C1 segment of cervical spinal cord (tissue), 14 donors: ENCODE measurements at places on chromosomes 5 and 9.

- DNase-seq: no peak
These were observed 205.7 kb downstream of the GAS1 start for GRCh38 chr9:86741311-86742208.

- DNase-seq: no peak
These were observed 440.9 kb upstream of the C9orf72 start for GRCh38 chr9:28014212-28014611.

DNA sequence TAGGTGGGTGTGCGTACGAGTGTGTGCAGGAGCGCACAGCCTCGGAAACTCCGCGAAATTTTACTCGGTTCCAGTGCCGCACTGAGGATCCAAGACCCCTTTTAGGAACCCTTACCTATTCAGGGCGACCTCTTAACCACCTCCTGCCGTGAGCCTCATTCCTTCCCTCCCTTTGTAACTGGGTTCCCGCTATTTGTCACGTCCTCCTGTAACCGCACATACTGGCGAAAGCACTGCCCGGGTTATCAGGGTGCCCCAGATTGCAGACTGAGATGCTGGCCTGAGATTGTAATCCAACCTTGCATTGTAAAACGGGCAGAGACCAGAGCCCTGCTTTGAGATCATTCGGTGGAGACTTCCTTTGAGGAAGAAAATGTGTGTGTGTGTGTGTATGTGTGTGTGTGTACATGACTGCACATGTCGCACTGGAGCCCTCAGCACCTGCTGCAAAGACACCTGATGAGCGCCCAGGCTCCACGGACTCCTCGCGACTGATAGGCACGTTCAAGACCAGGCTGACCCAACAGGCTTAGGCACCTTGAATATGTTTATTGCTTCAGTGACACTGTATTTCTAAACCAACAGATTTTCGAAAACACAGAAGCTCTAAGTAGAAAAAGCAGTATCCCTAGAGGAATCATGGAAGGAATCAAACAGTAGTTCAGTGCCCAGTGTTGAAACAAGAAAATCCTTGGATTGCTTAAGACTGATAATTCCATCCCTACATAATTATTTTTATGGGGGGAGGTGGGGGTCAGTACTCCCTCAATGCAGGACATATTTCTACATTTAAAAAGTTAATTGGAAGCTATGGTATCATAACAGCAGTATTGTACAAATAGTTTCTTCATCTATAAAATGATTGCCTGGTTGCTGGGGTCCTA, 86.5 kb upstream of the TNFAIP8 start:
- no peak for DNase-seq

- DNase-seq: no peak
These were observed 291.2 kb downstream of the TMEM167A start for GRCh38 chr5:82785882-82786509.

DNA sequence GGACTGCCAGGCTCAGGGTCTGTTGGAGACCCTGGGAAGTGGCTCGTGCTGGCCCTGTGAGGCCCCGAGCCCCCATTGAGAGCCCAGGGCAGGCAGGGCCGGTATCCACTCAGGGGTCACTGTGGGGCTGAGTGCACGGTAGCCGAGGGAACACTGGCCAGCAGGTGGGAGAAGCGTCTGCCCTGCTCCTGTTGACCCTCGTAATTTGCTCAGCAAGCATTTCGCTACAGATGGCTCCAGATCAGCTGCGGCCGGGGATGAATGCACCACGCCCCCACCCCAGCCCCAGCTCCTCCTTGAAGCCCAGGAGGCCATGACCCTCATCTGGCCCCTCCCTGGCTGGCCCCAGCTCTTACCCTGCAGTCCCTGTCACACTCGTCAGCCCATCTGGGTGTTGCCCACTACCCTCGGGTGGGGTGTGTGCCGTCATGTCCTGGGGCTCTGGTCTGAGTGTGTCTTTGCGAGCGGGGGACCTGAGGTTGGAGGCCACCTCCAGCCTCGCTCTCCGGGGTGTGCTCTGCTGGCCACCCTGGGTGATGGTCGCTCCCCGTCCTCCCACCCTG, 6.1 kb upstream of the NRARP start:
- DNase-seq: no peak

- DNase-seq: no peak
These were observed 94.7 kb upstream of the PHF24 start for GRCh38 chr9:34863426-34863825.

DNA sequence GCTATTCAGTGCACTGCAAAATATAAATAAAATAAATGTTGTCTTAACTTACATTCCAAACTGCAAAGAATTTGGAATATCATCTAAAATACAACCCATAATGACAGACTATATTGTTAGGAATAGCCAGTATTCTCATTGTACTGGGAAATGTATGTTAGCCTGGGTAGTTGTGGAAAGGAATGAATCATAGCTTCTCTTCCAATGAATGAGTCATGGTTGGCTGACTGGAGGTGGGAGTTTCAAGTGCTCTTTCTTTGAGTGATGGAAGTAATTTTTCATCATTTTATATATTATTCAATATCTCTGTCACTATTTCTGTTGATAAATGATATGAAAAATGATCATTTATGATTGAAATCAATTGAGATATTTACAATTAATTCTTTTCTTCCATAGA, 158.6 kb upstream of the ARRDC3 start:
- DNase-seq: no peak

- DNase-seq: no peak
These were observed 197.1 kb downstream of the MEF2C start for GRCh38 chr5:88685591-88686541.

DNA sequence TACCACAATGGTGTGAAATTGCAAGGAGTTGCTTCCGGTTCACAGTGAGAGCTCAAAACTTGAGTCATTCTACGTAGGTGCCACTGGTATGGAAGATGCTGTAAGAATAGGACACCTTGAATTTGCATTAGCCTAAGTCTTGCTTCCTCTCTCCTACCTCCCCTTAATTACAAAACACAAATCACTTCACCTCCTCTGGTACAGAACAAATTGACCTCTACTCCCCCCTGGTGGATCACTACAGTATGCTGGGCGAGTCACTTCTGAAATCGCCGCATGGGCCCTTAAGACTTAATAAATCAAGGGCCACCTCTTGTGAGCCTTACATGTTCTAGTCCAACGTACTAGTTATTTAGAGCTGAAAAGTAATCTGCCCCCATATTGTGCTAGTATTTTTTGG, 145.3 kb upstream of the SMARCA2 start:
- DNase-seq: no peak
